NB4 (cell line): ENCODE measurements at places on chromosomes 12 and 14.

DNA sequence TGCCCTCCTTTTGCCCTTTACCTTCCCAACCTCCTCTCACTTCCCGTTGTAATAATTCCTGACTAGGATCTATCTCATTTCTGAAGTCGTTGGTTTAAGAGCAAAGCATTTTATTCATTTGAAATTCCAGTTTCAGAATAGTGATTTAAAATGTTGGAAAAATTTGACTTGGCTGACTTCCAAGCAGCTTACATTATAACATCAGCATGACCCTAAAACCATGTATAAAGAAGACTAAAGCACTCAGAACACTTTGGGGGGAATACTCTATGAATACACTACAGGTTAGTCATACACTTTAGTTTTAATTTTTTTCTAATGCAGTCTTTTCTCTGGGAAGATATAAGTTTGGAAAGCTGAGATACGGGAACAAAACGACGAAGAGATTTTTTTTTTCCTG, 161.1 kb downstream of the BTG1 start:
- DNase-seq, result no peak

- DNase-seq, result no peak
Measured at GRCh38 chr12:67893022-67893580, 96.1 kb upstream of the IFNG-AS1 start.

DNA sequence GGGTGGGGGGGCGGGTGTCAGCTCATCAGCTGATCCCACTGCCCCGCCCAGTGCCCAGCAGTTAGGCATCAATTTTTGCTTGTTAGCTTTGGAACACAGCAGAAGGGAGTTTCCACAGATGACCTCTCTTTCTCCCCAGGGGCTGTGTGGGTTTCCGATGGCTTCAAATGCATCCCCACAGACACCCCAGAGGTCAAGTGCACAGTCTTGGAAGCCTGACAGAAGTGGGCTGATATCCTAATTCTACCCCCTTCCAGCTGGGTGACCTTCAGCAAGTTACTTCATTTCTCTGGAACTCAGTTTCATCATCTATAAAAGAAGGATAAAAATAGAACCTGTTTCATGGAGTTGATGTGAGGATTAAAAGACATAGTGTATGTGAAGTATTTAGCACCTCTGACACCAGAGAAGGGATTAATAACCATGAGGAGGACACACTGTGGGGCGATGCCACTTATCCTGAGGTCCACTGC, 22.0 kb downstream of the TTC9 start:
- peak; percentile 17 for DNase-seq

DNA sequence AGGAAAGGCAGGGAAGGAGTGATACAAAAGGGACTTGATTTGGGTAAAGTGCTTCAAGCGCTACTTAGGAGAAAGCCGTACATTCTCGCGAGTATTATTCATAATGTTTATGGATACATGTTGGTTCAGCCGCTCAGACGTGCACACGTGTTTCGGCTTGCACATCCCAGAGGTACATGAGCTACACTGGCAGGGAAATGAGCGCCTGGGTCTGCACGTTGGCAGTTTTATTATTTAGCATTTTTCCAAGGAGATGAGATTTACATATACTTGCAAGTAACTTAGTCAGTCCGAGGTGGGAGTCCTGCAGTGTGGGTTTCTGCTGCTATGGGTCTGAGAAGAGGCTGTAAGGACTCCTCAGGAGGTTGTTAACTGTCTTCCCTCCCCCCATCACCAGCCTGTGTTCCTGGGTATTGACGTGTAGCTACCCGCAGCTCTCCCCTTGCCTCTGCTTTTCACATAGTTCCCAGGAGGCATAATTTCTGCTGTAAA, 1.5 kb downstream of the PRKCH start:
- DNase-seq, result no peak

- DNase-seq, result no peak
Measured at GRCh38 chr14:38704220-38704619, 398.8 kb downstream of the SEC23A start.

GRCh38 chr12:128571906-128572810, 251.6 kb downstream of the SLC15A4 start:
- no peak for DNase-seq

DNA sequence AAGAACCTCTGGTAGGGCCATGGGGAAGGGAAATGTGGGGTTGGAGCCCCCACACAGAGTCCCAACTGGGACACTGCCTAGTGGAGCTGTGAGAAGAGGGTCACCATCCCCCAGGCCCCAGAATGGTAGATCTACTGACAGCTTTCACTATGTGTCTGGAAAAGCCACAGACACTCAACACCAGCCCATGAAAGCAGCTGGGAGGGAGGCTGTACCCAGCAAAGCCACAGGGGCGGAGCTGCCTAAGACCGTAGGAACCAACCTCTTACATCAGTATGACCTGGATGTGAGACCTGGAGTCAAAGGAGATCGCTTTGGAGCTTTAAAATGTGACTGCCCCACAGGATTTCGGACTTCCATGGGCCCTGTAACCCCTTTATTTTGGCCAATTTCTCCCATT, 97.8 kb downstream of the HMGA2 start:
- no peak for DNase-seq

DNA sequence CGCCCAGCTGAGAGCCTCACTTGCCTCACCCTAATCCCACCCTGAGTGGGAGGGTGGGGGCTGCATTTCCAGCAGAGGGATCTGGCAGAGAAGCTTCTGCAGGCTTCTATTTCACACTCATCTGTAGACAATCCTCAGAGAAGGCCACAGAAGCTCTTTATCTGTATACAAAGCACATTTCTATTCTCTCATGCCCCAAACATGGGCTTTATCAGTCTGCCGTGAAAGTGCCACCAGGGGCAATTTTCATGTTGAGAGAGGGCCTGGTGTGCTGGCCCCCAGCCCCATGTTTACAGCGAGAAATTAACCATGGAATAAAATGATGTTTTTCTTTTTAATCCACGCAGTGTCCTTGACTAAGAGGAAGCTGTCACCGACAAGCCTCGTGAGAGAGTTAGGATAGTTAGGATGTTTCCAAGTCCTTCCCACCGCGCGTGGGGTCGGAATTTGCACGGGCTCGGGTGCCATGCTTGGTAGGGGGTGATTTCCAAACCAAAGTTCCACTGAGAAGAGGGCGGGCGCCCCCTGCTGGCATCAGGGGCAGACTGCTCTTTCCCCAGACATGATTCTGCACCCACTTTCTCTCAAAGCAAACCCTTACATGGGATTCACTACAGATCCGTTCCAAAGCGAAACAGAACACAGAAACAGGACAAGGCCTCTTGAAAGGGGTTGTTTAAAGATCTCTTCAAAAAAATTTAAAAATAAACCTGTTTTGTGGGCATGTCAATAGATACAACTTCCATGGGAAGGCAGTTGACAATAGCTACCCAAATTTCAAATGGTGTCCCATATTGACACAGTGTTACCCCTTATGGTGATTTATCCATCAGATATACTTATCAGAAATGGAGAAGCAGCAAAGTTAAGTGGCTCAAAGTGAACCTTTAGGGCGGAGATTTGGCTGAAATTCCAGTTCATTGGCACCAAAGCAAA, 19.4 kb downstream of the BDKRB1 start:
- DNase-seq, result peak; percentile 66

GRCh38 chr12:91056488-91056887, 1.3 kb downstream of the KERA start:
- no peak for DNase-seq

DNA sequence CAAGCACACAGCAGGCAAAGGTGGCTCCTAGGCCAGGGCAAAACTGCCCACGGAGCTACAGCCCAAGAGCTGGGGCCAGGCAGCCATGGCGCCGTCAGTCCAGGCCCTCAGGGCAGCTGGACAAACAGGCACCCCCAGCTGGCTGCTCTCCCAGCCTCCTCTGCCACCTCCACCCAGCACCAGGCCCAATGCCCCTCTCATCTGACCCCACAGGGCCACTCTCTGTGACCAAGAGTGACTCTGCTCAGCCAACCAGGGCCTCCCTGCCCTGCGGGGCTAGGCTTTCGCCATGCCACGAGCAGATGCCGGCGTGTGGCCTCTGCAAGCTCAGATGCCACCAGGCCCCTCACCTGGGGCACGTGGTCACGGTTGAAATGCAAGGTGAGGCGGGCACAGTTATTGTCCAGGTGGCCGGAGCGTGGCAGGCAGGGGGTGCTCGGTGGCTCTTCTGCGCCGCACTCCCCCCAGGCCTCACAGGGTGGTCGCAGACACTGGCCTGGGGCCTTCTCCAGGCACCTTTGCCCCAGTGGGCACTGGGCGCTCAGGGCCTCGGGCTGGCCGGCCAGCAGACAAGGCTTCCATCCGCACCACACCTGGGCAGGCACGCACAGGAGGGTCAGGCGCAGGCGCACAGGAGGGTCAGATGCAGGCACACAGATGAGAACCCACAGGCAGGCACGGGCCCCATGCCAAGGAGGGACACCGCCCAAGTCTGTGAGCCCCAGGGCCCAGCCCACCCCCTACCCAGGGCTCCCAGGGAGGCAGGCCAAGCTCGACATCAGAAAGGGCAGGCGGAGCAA, 23.0 kb downstream of the JAG2 start:
- DNase-seq, result no peak

GRCh38 chr12:101855364-101855884, 22.0 kb upstream of the DRAM1 start:
- peak; percentile 91 for DNase-seq

DNA sequence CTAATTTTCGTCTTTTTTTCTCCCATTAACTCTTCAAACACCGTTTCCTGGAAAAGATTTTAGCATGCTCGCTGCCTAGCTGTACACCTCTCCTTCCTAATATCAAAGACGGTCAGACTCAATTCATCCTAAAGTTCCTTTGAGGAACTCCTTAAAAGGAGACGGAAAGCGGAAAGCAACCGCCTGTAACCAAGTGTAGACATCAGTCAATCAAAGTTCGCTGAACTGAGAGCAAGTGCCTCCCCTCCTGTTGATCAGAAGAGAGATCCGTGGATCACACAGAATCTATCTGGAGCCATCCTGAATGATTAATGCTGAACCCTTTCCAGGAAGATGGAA, 412 bp upstream of the TEP1 start:
- DNase-seq, result peak; percentile 48

- DNase-seq, result no peak
Measured at GRCh38 chr12:92544322-92544721, 158.5 kb upstream of the PLEKHG7 start.

- DNase-seq, result no peak
Measured at GRCh38 chr14:32934073-32934880, 4.4 kb upstream of the NPAS3 start.

DNA sequence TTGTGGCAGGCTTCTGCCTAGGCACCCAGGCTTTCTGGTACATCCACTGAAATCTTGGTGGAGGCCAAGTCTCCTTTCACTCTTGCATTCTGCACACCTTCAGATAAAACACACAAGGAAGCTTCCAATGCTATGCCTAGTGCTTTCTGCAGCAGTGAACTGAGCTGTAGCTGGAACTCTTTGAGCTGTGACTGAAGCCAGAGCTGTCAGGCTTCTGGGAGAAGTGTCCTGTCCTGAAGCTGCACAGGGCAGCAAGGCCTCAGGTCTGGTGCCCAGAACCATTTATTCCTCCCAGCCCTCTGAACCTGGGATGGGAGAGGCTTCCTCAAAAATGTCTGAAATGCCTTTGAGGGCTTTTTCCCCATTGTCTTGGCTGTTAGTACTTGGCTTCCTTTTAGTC, 941.7 kb downstream of the LRFN5 start:
- DNase-seq, result no peak

DNA sequence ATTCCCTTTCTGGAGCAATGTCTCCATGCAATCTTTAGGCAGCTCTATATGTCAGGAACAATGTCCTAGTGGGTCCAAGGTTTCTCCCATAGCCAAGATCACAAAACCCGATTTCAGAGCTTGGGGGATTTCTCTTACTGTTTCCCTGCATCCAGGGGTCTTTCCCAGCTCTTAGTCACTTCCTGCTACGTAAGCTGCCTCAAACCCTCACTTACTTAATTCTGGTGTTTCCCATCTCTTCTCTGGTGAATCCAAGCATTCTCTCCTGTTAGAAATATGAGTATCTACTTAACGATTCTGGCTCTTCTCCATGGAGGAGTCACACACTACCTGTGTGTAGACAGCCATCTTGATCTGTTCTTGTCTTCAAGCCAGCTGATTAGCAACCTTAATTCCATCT, 80.0 kb downstream of the IFNG-AS1 start:
- DNase-seq, result no peak
